Motor neuron (in vitro differentiated cells): ENCODE measurements at places on chromosomes 11 and 22. TPM values are rescaled to one million over a fixed set of nuclear protein-coding genes. Genes with fewer than 3 reads are reported as not detected.
A peak's percentile ranks its signal among the peaks of the same experiment; 100 is the strongest.

DNA sequence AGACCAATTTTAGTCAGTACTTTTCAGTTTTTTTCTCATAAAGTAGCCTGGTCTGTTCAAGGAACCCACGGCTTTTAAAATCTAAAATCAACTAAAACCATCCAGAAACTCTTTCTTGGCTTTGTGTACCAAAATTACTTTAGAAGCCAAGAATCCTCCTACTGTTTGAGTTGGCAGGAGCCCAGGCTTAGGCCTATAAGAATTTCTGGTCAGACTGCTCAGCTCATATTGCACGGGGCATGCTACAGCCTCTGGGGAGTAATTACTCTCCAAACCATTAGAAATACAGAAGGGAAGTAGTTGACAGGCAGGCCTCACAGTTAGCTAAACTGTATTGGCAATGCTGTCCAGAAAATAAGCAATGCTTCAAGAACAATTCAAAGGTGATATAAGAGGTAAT is 1862.9 kb upstream of the RAG2 start:
- peak; percentile 64 for ATAC-seq

GRCh38 chr11:126317432-126317755 is 13.5 kb downstream of the DCPS start:
- no peak for ATAC-seq

- ATAC-seq: no peak
Observed at GRCh38 chr11:35735903-35736302, 73.3 kb downstream of the TRIM44 start.

Gene CDKN1C
- 76.5 and 78.2 TPM in 2 replicates for total RNA-seq

Gene LRRC74B
- total RNA-seq: 3.0 and 6.7 TPM in 2 replicates

GRCh38 chr11:73410627-73411026 is 34.4 kb downstream of the RELT start:
- ATAC-seq: no peak

DNA sequence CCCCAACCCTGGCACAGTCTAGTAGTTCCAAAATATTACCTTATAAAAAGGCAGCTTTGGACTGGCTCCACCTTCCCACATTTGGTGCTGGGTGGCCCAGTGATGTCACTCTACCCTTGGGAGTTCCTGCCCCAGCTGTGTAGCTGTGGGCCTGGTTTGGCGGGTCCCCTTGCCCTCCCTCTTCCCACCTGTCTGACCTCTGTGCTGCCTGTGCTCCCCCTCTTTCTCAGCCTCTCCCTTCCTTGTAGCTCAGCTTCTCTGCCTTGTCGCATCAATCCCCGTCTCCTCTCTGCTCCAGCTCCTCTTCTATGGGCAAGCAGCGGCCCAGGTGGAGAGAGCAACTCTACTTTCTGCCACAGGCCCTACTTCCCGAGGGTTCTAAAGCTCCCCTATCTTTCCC is 54.6 kb downstream of the CHRDL2 start:
- no peak for ATAC-seq

- ATAC-seq: no peak
Observed at GRCh38 chr22:50210378-50211139, 9.7 kb downstream of the SELENOO start.

- ATAC-seq: no peak
Observed at GRCh38 chr11:38191101-38191500, 1593.1 kb upstream of the RAG2 start.

DNA sequence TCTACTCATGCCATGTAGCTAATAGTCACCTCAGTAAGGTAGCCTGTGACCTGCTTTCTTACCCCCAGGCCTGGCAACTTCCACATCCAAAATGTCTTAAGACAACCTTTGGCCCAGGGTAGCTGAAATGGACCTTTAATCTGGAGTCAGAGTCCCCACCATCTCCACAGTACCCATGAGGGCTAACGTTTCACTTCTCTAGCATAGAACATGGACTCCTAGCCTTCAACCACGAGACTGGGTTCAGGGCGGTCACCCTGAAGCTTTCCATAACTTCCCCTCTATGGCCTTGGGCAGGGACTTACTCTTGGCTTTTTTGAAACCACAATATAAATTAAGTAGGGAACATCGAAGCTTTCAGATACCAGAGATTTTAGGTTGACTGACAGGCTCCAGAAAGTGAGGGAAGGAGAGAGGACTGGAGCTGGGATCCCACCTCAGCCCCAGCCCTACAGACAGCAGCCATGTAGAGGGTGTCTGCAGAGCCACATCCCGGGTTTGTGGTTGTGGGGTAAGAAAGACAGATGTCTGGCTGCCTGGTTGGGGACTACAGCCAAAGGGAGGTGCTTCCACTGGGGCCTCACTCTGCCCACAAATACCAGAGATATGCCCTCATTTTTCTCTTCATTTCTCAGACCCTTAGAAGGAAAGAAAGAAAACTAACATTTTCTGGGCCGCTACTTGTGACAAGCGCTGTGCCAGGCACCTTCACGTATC is 2.6 kb downstream of the TBC1D10A start:
- no peak for ATAC-seq

DNA sequence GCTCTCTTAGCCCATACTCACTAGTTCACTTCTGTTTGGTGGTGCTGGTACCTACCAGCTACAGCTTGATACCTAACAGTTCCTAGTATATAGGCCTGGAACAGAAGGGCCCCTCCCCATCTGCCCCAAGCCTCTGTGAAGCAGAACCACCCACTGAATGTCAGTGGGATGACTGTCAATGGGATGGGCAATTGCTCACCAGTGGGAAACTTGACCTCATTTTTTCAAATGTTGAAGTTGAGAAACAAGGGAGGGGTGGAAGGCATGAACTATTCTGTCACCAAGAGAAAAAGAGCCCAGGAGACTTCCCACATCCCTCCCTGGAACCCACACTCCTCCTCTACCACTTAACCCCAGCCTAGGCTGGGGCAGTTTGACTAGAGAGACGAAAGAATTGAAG is at the start of gene NLRP10:
Gene NLRP10, minus strand, starts transcription at position 62 of the 400 bp plus-strand sequence. CDS start 1,952 bp downstream, outside the sequence.
- no peak for ATAC-seq

Gene MS4A6A
- total RNA-seq: 0.21 and 0.41 TPM in 2 replicates
